ENCODE measurements at places on chromosomes 7 and 10. TPM values are rescaled to one million over a fixed set of nuclear protein-coding genes. Genes with fewer than 3 reads are reported as not detected.

The UNCX gene
- not detected for total RNA-seq

The UCMA gene
- total RNA-seq: not detected

The UCN3 gene
- total RNA-seq: not detected

The MYO3A gene
- total RNA-seq: not detected

The ERVW-1 gene
- total RNA-seq: not detected

The SH2D4B gene
- total RNA-seq: 0.21 TPM

The GRID1 gene
- 0.10 TPM for total RNA-seq

The NUTM2A gene
- total RNA-seq: 2.2 TPM

The AGR2 gene
- total RNA-seq: not detected

The COBL gene
- total RNA-seq: 0.09 TPM

The TMEM176A gene
- total RNA-seq: 39.4 TPM

The CTAGE15 gene
- 1.8 TPM for total RNA-seq

The LIPF gene
- total RNA-seq: not detected

The CRYGN gene
- total RNA-seq: 2.5 TPM

The ITIH5 gene
- 1.9 TPM for total RNA-seq

The ZNF365 gene
- 1.3 TPM for total RNA-seq

The TMEM140 gene
- total RNA-seq: 76.1 TPM

The SLC18A3 gene
- not detected for total RNA-seq

The BPGM gene
- 25.3 TPM for total RNA-seq

The SPDYE11 gene
- total RNA-seq: not detected

The EVX1 gene
- not detected for total RNA-seq

The MACC1 gene
- total RNA-seq: 7.0 TPM

The SOSTDC1 gene
- not detected for total RNA-seq

The FAM25C gene
- total RNA-seq: not detected

The IL6 gene
- 1.8 TPM for total RNA-seq

The GPNMB gene
- total RNA-seq: 59.8 TPM

The BTRC gene
- total RNA-seq: 21.7 TPM

The MYH16 gene
- not detected for total RNA-seq

The SAMD9 gene
- 29.7 TPM for total RNA-seq

The CPN1 gene
- not detected for total RNA-seq

The CYP3A5 gene
- not detected for total RNA-seq

The IGF2BP3 gene
- 1.5 TPM for total RNA-seq

The ANXA7 gene
- 91.7 TPM for total RNA-seq

The OR13A1 gene
- 0.13 TPM for total RNA-seq

The GNG11 gene
- total RNA-seq: 39.7 TPM

The SLC29A4 gene
- total RNA-seq: 2.9 TPM

The ADK gene
- 34.0 TPM for total RNA-seq

The ITGA8 gene
- total RNA-seq: 35.1 TPM

The PLXDC2 gene
- 26.0 TPM for total RNA-seq

The MCM7 gene
- total RNA-seq: 64.8 TPM

The SVOPL gene
- not detected for total RNA-seq

The HOXA2 gene
- 2.8 TPM for total RNA-seq

The KBTBD2 gene
- 61.4 TPM for total RNA-seq

The CALHM3 gene
- not detected for total RNA-seq

The LIPM gene
- total RNA-seq: not detected

The BLVRA gene
- total RNA-seq: 96.3 TPM

The RBP3 gene
- total RNA-seq: not detected
